NCI-H2227 treated with DMSO at 0.1 percent for 48 hours (cell line): ENCODE measurements at places on chromosomes 16 and 17.
A peak's percentile ranks its signal among the peaks of the same experiment; 100 is the strongest.

DNA sequence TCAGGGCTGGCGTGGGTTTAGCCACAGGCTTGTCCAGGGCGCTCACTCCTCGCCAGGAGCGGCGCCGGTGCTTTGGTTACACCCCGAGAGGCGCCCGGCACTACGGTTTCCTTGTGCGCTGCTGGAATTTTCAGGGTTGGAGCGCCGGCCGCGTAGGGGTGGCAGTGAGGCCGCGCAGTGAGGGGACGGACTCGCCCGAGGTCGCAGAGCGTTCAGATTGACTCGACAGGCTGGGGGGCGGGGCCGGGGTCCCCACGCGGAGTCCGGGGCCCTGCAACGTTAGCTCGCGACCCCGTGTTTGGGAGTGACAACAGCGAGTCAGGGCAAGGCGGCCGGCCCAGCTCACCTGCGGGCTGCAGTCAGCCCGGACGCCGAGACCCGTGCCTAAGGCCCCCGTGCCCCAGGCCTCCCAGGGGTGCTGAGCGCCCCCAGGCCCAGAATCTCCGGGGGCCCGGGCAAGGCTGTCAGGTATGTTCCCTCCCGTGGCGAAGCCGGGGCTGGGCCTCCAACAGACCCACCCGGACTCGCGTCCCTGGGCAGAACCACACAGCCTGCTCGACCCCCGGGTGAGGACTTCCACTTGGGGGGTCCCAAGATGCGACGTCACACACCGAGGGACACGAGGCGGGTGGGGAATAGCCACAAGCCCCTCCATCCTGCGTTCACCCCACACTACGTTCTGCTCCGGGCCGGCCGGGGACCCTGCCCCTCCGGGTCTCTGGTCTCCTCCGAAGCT is 1.3 kb upstream of the ACTG1 start:
- DNase-seq = peak; percentile 73

GRCh38 chr16:47057630-47057993 is 84.1 kb upstream of the DNAJA2 start:
- DNase-seq = no peak

GRCh38 chr17:34443619-34444469 is 80.8 kb upstream of the CCL1 start:
- DNase-seq = no peak

DNA sequence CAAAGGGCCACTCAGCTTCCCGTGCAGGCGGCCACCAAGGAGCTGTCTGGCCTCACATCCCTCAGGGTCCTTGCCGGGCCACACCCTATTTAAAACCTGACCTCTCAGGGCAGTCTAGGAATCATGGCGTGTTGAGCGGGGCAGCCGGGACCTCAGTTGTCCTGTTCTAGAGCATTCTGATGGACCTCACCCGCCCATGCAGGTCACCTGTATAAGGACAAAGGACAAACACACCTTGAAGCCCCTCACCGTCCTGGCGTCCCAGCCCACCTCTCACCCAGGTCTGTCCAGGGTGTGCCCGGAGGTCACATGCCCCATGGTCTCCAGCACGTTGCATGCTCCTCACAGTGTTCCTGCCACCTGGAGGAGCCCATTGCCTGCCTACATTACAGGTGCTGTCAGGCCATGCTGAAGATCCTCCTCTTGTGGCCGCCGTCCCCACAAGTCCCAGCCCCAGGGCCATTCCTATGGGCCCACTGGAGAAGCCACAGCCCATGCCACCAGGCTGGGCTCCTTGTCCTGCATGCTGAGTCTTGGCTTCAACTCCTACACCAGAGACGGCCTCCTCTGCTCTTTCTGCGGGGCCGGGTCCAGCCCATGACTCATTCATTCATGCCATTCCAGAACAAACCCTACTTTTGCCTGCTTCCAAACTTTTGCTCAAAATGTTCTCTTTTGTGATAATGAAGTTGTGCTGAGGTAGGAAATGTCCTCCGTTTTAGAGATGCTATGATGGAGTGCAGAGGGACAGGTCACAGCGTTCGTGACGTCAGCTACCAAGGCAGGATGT is 46.3 kb downstream of the PEMT start:
- DNase-seq = no peak

GRCh38 chr16:50340578-50340977 is 28.2 kb downstream of the BRD7 start:
- no peak for DNase-seq

- DNase-seq = no peak
Measured at GRCh38 chr17:49209061-49209571, 1.3 kb downstream of the GNGT2 start.

- DNase-seq = no peak
Measured at GRCh38 chr16:82972331-82972919, 345.7 kb downstream of the CDH13 start.
